ENCODE measurements at places on chromosomes 2 and 18.

- DNase-seq: no peak
These were observed 26.6 kb downstream of the HK2 start for GRCh38 chr2:74860521-74860920.

GRCh38 chr18:73384246-73384645 is 516.5 kb upstream of the NETO1 start:
- DNase-seq: no peak

DNA sequence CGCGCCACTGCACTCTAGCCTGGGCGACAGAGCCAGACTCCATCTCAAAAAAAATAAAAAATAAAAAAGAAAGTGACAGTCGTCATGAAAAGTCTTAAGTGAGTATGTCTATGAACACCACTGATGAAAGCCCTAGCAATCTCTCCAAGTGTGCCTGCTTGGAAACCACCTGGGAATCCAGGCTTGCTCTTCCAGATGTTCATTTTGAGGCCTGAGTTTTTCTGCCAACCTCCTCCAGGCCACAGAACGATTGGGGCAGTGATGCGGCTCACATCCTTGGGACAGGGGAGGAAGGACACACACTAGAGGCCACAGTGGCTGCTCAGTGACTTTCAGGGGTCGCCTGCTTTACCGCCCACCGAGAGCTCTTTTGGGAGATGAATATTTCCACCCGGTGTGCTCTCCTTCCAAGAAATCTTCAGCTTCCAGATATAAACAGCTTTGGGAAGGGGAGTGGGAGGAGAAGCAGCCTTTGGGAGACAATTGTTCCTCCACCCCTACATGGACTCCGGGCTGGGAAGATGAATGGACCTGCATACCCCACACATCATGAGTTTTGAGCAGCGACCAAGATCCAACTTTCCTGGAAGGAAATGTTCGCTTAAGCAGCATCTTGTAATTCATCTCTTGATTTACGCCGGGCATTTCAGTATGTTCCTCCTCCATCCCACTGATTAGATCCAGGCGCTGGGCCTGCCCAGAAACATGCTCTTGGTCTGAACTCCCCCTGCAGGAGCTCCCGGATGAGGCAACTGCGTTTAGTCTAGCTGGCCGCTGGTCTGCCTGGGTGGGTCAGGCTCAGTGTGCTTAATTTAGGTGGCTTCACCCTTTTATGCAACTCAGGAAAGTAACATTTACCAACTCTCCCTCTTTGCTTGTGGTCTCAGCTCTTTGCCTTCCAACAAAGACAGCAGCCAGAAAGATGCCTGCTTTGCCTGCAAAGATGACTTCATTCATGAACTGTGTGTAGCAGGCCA is 6.2 kb upstream of the ARMC9 start:
- DNase-seq: no peak

DNA sequence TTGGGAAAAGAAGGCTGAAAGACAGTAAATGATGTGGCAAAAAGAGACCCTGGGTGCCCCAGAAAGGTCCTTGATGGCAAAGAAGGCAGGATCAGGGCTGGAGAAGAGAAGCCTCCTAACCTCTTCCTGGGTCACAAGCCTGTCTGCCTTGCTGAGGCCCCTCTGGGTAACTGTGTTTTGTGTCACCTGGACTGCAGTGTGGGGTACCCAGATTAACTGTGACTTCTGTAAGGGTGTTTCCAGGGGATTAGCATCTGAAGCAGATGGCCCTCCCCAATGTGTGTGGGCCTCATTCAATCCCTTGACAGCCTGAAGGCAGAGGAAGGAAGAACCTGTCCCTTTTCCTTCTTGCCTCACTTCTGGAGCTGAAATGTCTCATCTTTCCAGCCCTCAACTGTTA is 35.6 kb upstream of the APCDD1 start:
- no peak for DNase-seq

Measured in CMK (cell line).